ENCODE measurements at places on chromosomes 2 and 18.

DNA sequence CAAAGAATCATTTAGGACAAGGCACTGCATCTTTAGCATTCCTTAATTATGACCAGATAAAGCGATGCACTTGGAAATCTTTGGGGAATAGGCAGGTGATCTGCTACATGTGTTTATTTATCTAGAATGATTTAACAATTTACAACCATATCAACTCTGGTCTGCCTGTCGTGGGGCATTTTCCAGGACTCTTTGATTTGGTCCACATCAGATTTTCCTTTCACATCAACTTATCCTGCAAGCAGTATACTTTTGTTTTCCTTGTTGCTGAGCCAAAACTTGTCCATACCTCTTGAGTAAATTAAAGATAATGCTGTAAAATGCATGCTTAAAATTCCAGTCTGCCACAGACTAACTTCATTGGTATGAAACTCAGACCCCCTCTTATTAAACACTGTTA is 312.4 kb upstream of the TCF4 start:
- no peak for DNase-seq

DNA sequence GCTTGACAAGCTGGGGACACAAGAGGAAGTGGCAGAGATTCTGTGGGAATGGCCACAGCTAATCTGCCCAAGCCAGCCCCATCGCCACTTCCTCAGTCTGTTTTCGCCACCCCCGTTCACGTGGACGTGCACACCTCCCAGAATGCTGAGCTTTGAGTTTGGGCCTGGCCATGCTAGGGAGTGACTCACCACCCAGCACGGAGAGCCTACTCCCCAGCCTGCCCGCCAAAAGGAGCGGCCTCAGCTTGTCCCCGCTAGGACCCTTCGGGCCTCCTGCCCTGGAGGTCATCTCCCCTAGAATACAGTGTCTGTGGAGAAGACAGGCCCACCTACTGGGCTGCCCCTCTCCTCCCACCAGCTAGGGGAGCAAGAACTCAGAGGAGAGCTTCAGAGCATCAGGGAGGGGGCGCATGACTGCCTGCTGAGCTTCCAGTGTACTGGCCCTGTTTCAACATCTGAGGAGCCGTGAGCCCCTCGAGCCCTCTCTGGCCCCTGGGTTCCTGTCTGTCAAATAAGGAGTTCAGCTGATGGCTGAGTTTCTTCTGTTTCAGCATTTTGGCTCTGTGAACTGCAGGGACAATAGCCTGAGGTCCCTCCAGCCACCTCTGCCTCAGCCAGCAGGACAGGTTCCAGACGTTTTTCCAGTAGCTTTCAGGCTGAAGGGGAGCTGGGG is 5.1 kb downstream of the SLC35F6 start:
- no peak for DNase-seq

- DNase-seq: no peak
These were observed 21.2 kb downstream of the PRELID3A start for GRCh38 chr18:12428923-12429322.

DNA sequence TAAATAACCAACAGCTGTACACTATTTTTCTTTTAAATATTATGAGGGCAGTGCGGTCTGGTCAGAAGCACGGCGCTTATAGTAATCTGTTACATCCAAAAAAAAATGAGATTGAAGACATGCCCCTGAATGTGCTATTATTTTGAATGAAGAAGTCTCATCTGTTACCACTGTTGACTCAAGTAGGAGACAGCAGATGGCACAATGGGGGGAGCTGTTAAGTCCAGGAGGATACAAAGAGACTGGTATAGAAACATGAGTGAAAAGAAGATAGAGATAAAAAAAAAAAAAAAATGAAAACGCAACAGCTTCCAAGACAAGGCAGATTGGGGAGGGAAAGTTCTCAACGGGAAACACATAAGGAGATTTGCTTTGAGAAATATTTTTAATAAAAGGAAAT is 425.5 kb upstream of the PKDCC start:
- DNase-seq: no peak

- no peak for DNase-seq
These were observed 87.7 kb upstream of the MYO3B start for GRCh38 chr2:170090229-170090628.

GRCh38 chr2:86825693-86826381 is 35.1 kb upstream of the CD8A start:
- DNase-seq: no peak

DNA sequence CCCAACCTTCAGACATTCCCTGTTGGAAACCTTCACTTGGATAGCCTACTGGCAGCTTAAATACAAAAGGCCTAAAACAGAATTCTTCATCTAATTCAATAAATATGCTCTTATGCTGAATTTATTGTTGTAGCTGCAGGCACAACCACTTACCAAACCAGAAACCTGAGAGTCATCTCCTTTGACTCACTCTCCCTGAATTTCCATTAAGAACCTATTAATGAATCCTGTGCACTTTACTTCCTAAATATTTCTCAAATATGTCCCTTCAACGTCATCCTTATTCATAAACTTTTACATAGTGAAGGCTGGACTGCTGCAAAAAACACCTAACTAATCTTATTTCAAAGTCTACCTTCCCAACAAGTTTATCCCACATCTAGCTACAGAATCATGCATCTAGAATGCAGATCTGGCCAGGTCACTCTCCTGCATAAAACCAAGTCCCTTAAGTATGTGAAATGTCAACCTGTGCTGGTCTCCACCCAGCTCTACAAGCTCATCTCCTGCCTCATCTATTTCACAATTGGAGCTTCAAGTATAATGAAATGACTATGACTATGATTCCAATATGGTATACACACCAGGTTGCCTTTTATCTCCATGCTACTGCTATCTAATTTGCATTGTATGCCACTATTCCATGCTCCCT is 354.2 kb downstream of the ZEB2 start:
- no peak for DNase-seq

GRCh38 chr2:148524519-148524919 is 120.0 kb upstream of the EPC2 start:
- no peak for DNase-seq

DNA sequence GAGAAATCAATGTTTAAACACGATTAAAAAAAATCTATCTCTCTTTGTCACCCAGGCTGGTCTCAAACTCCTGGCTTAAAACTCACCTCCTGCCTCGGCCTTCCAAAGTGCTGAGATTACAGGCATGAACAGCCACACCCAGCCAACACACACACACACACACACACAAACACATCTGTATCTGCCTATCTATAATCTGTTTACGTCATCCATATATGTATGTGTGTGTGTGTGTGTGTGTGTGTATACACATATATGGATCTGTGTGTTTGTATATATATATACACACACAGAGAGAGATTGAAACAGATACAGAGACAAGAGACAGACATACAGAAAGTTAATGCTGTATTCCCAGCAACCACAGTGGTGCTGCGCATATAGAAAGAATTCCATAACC is 497.1 kb downstream of the DSC3 start:
- no peak for DNase-seq

- DNase-seq: no peak
These were observed 153.7 kb downstream of the GALNT3 start for GRCh38 chr2:165640247-165640929.

- no peak for DNase-seq
These were observed 658.7 kb downstream of the EPHA4 start for GRCh38 chr2:220913384-220913783.

- no peak for DNase-seq
These were observed 44.6 kb downstream of the ADD2 start for GRCh38 chr2:70723286-70723885.

DNA sequence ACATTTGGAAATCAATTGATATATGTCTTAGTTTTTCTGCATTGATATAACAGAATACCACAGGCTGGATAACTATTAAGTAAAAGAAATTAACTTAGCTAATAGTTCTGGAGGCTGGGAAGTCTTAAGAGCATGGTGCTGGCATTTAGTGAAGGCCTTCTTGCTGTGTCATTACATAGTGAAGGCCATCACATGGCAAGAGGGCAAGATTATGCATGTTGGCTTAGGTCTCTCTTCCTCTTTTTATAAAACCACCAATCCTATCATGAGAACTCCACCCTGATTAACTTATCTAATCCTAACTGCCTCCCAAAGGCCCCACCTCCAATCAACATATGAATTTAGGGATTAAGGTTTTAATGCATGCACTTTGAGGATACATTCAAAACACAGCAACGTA is 225.5 kb upstream of the VRK2 start:
- DNase-seq: no peak

Measured in stimulated activated CD4-positive, alpha-beta T cell treated with anti-CD3 and anti-CD28 coated beads, Interleukin-4, amount 100 ng/mL, for 4 hours (primary cell).